ENCODE measurements at places on chromosomes 4 and X.

- no peak for DNase-seq
Measured at GRCh38 chr4:26877961-26878360, 17.3 kb downstream of the STIM2 start.

- no peak for DNase-seq
Measured at GRCh38 chrX:77776659-77777058, 9.4 kb downstream of the ATRX start.

DNA sequence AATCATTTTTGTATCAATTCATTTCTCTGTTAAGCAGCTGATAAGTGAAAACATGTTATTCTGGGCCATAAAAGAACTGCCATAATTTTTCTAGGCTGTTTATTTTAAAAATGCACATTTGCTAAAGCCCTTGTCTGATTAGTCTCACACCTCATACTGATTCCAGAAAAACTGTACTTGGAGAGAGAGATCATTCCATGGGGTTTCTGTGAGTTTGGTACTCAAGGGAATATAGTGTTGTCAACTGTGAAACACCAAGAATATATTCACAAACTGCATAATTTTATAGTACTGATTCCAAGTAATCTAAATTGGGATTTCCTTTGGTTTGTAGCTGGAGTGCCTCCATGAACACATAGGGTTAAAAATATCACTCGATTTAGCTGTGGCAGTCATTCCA lies 547.6 kb downstream of the RPA4 start:
- DNase-seq, result no peak

DNA sequence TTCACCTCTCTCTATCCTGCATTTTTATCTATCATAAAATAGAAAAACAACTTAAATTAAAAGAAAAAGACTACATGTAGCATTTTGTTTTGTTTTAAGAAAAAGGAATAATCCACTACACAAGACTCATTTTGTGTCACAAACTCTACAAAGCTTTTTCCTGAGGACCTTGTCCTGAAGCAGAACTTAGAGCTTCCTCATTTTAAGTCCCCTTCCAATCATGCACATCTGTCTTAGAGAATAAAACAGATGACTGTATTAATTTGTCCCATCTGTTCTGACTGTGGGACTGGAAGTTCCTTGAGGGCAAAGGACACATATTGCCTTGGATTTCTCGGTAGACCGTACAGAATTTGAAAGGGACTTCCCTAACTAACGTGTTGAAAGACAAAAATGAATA lies 218.5 kb downstream of the COL25A1 start:
- no peak for DNase-seq

- DNase-seq, result no peak
Measured at GRCh38 chr4:99615170-99615820, 40.7 kb downstream of the MTTP start.

DNA sequence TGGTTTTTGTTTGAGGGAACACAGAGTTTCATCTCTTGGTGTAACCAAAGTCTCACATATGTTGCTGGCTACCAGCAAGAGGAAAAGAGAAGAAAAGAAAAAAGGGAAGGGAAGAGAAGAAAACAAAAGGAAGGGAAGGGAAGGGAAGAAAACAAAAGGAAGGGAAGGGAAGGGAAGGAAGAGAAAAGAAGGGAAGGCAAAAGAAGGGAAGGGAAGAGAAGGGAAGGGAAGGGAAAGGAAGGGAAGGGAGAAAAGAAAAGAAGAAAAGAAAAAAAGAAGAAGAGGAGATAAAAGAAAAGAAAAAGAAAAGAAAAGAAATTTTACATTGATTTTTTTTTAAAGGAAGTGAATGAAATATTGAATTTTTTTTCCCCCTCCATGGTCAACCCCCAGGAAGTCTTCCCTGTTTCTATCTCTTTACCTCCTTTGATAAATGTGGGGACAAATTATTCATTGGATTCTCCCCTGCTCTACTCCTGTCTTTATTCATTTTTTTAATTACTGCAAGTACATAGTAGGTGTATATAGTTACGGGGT lies 228.0 kb downstream of the SHOX start:
- no peak for DNase-seq

DNA sequence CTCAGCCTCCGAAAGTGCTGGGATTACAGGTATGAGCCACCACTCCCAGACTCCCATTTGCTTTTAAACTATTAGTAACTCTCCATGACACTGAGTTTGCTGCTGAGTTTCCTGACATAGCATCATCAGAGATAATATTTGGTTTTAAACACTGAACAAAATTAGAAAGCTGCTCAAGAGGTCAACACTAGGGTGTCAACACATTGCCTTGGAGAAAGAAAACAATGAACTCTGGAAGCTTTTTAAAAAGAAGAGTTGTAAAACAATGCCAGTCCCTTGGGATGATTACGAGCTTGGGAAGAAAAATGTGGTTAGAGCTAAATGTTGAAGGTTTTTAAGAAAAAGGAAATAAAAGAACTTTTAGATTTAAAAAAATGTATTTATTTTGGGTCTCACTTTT lies 264.8 kb downstream of the CAMK2D start:
- DNase-seq, result no peak
